ENCODE measurements at places on chromosomes 1 and 21. TPM values are rescaled to one million over a fixed set of nuclear protein-coding genes. Genes with fewer than 3 reads are reported as not detected.

Gene RGS8
- 0.16 TPM for total RNA-seq

Gene APCS
- not detected for total RNA-seq

Gene KCNK2
- total RNA-seq: 200 TPM

Gene CRNN
- not detected for total RNA-seq

Gene MFAP2
- 88.9 TPM for total RNA-seq

Gene VWA5B1
- not detected for total RNA-seq

Gene LORICRIN
- total RNA-seq: not detected

Gene CFAP141
- not detected for total RNA-seq

Gene LRRIQ3
- total RNA-seq: 0.65 TPM

Gene GJC2
- 2.1 TPM for total RNA-seq

Gene SYNC
- total RNA-seq: 201 TPM

Gene SLC30A7
- 70.4 TPM for total RNA-seq

Gene NPL
- total RNA-seq: 6.2 TPM

Gene GLIS1
- 12.6 TPM for total RNA-seq

Gene TAF13
- total RNA-seq: 68.7 TPM

Gene STIL
- 6.3 TPM for total RNA-seq

Gene TMEM240
- total RNA-seq: 4.7 TPM

Gene SIM2
- total RNA-seq: 0.24 TPM

Gene SGIP1
- total RNA-seq: 50.0 TPM

Gene CYP4A11
- total RNA-seq: not detected

Gene MAGOH
- 17.4 TPM for total RNA-seq

Gene BCAN
- not detected for total RNA-seq

Gene SPATA45
- not detected for total RNA-seq

Gene OLFML3
- 264 TPM for total RNA-seq

Gene STXBP3
- total RNA-seq: 41.7 TPM

Gene GATAD2B
- total RNA-seq: 12.1 TPM

Gene OR2L8
- total RNA-seq: 0.97 TPM

Gene NBPF6
- not detected for total RNA-seq

Gene C1orf50
- 5.8 TPM for total RNA-seq

Gene SHE
- not detected for total RNA-seq

Gene GSTM5
- total RNA-seq: 6.0 TPM

Gene CFHR2
- not detected for total RNA-seq

Gene HEYL
- 0.16 TPM for total RNA-seq

Gene PLA2G2C
- total RNA-seq: not detected

Gene CYYR1
- 9.7 TPM for total RNA-seq

Gene KRTAP20-2
- not detected for total RNA-seq

Gene ZBED6
- total RNA-seq: 55.2 TPM

Gene FCAMR
- total RNA-seq: not detected

Gene LRRC3
- total RNA-seq: 1.3 TPM

Gene RNF186
- not detected for total RNA-seq

Gene KCNK1
- 0.16 TPM for total RNA-seq

Gene CD1D
- total RNA-seq: not detected

Gene LCE1E
- total RNA-seq: not detected

Gene PRPF38B
- 16.0 TPM for total RNA-seq

Gene NBPF4
- total RNA-seq: not detected

Gene MCOLN3
- 0.97 TPM for total RNA-seq

Gene IGSF21
- total RNA-seq: not detected
